ENCODE measurements at places on chromosomes 3 and 15.

DNA sequence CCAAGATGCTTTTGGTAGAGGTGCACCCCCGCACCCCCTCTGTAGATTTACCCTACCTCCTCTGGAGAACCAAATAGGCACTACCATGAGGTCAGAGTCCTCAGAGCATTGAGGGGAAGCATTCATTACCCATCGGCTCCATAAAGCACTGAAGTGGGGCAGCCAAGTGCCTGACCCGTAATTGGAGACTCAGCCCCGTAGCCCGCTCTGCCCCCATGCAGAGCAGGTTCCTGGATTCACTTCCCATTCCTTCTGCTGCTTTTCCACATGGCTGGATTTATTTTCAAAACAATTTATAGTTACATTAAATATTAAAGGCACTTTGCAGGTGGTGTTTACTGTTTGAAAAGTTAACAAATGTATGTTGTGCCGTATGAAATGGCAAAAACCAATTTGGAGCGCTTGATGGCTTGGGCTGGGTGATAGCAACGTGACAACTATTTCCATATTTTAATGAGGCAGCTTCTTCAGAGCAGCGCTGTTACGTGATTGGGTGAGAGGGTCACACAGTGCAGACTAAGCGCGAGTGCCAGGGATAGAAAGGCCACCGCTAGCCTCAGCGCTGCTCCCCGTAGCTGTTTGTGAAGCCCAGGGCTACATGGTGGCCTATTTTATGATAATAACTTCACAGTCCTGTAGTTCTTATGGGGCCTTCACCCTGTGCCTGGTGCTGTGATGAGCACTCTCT, 373.8 kb upstream of the PROK2 start:
- no peak for DNase-seq

- DNase-seq: no peak
Measured at GRCh38 chr15:98760975-98761374, 112.6 kb downstream of the IGF1R start.

DNA sequence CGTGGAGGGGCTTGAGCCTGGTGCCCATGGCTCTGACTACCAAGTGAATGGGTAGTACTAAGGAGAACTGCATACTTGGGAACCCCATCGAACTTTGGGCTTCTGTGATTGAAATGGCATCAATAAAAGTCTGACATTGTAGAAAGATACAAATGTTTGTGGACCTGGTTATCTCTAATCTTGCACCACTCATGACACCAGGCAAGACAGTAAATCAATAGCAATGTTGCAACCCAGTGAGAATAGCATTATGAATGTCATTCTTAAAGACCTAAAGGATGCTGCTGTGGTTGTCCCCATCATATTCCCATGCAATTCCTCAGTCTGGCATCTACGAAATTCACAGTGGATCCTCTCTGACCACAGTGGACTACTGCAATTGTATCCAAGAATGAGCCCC, 233.6 kb upstream of the LYSMD4 start:
- no peak for DNase-seq

DNA sequence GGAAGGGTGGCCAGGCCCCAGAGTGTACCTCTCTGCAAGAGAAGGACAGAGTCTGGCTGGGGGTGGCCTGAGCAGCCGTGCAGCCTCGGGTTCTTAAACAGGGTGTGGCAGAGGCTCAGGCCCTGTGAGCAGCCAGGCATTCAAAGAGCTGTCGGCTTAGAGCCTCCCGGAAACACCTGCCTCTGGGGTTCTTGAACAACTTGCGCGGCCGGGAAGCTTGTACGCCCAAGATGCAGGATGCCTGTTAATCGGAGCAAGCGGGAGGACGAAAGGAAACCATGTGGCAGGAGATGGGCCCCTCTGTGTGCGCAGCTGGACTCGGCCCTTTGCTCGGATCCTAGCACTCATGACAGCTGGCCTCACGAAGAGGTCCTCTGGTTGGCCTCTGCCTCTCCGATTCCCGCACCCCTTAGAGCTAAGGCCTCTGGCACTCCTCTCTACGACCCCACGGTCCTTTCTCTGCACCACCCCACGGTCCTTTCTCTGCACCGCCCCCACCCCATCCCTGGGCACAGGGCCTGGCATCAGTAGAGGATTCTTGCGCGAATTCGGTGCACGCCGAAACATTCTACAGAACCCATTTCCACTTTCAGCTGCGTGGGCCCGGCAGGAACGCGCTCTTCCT, 23.9 kb upstream of the TXNRD3 start:
- no peak for DNase-seq

- no peak for DNase-seq
Measured at GRCh38 chr3:48546203-48546829, 10.3 kb downstream of the PFKFB4 start.
